Right kidney (tissue), 9 donors: ENCODE measurements at places on chromosomes 2 and 18.

DNA sequence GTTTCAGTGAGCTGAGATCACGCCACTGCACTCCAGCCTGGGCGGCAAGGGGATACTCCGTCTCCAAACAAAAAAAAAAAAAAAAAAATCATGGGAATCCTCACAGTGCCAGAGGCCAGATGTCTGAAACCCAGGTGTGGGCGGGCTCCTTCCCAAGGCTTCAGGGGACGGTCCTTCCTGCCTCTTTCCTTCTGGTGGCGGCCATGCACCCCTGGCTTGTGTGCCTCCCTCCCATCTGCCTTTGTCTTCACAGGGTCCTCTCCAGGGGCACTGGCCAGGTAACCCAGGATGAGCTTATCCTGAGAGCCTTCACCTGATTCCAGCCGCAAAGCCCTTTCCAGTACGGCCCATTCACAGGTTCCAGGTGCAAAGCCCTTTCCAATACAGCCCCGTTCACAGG is 40.9 kb upstream of the GPC1 start:
- no peak for DNase-seq

DNA sequence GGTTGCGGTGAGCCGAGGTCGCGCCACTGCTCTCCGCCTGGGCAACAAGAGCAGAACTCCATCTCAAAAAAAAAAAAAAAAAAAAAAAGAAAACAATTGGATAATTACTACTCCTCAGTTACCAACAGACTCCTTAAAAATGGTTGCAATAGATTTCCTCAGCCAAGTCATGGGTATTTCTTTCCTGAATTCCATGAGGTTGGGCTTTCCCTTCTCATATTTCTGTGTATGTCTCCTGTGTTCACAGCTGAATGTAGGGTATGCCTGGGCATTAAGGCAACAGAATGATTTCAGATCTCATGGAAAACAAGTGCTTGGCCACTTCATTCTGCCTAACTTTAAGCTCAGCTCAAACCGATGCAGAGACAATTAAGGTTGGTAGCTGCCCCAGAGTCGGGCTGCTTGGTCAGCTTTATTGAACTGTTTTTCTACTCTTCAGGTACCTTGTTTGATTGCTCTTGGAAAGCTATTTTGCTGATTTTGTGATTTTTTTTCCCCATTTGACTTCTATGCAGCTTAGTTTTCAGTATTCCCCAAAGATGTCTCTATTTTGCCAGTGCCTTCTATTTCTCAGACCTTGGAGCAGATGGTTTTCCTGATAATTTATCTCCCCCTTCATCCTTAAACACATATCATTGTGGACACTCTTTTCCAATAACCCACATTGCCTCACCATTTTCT is 24.8 kb downstream of the KIF5C start:
- no peak for DNase-seq

DNA sequence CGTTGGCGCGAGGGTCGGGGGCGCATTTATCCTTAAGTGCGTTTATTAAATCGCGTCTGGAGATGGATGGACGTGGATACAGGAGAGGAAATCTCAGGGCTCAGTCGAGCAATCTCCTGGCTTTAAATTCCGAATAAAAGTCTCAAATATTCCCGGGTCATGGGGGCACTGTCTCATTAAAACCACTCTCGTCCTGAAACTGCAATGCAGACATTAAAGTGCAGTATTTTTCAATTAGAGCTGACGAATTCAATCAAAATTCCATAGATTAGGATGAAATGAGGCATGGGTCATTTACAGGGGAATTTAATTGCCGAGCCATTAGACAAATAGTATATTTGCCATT is 10.7 kb upstream of the GBX2 start:
- DNase-seq, result no peak

DNA sequence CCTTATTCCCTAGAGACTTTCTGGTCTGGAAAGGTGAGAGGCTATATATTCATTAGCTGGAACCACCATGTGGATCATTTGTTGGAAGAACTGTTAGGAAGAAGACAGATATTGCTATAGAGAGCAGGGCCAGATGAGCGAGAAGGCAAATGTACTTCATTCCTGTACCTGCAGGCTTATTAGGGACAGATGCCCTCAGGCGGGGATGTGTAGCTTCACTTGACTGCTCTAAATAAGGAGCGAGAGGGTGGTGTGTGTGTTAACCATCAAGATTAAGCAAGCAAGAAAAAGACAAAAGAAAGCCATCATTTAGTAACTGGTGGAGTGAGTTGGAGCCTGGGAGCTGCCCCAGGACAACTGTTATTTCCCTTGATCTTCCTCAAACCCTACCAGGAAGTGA is 36.4 kb downstream of the NEDD4L start:
- DNase-seq, result no peak

DNA sequence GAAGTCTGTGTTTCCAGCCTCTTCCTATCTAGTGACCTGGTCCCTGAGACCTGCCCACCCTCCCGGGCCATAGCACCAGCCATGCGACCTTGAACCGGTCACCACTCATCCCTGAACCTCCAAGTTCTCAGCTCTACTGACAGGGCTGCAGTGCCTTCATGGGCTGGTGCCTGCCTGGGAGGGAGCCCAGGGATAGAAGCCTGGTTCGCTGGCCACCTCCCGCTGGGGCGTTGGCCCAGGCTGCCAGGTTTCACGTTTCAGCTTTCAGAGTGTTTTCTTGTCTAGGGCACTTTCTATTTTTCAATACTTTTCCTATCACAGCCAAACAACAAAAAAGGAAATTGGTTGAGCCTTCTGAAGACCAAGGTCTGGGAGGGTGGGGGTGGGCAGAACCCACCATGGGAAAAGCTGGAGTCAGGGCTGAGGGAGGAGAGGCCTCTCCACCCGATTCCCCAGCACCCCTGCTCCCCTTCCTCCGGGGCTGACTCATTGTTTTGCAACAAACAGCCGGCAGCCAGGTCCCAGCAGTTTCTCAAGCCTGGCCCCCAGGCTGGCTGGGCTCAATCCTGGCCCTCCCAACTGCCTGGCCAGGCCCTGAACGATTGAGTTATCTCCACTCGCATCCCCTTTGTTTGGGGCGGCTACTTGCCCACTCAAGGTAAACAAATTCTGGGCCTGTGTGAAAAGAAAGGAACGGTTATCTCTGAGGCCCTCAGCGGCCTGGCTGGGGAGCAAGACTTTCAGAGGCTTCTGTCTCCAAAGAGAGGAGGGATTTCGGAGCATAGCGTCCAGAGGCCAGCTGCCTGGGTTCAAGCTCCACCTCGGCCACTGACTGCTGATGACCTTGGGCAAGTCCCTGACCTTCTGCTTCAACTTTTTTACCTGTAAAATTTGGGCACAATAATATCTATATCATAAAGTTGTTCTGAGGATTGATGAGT is 47.5 kb downstream of the ZFP36L2 start:
- DNase-seq, result peak; percentile 68

- no peak for DNase-seq
Observed at GRCh38 chr2:192123847-192124246, 70.9 kb downstream of the TMEFF2 start.
